ENCODE measurements at places on chromosomes 13 and 19.

DNA sequence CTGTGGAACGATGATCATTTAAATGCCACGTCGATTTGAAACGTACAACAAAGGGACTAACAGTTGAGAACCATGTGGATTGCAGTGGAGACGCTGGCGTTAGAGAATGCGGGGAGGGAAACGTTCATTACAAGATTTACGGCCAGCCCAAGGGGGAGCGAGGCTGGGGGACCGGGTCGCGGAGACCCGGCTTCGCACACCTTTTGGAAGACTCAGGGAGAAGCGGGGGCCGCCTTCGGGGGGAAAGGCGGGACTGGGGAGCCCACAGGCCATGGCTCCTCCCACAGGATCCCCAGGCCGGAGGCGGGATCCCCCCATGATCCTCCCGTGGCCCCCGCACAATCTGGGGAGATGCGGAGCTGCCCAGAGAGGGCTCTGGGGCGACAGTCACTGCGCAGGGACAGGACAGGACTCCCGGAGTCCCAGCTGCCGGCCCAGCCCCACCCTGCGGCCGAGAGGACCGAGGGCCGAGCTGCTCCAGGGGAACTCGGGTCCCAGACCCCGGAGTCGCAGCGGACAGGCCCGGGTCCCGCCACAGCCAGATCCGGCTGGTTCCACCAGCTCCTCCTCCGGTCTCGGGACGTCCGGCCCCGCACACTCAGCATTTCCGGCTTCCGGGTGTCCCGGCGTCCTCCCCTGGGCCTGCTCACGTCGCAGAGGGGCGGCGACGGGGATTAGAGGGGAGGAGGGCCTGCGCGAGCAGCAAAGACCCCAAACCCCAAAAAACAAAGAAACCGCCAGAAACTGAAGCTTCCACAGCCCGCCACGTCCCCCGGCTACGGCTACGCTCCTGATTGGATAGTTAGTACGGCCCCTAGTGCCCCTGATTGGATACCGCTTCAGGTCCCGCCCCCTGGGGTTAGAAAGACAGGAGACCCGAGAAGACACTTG, 21.1 kb upstream of the OR10H1 start:
- peak; percentile 97 for DNase-seq
- no peaks in the 10 kb centered on the region for H3K27me3 ChIP-seq
- peak overlapping the region; percentile 95 for H3K27ac ChIP-seq
- H3K4me3 ChIP-seq, result peak overlapping the region; percentile 83
- H3K4me1 ChIP-seq, result peaks cover 21% of the 10 kb centered on the region

DNA sequence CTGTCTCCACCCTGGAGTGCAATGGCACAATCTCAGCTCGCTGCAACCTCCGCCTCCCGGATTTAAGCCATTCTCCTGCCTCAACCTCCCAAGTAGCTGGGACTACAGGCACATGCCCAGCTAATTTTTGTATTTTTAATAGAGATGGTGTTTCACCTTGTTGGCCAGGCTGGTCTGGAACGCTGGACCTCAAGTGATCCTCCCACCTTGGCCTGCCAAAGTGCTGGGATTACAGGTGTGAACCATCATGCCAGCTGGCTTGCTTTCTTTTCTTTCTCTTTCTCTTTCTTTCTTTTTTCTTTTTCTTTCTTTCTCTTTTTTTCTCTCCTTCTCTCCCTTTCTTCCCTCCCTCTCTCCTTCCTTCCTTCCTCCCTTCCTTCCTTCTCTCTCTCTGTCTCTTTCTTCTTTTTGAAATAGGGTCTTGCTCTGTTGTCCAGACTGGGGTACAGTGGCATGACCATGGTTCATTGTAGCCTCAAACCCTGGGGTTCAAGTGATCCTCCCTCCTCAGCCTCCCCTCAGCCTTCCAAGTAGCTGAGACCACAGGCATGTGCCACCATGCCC, 33.3 kb upstream of the NFIC start:
- no peaks in the 10 kb centered on the region for H3K36me3 ChIP-seq
- H3K4me3 ChIP-seq, result no peak overlapping the region
- H3K27me3 ChIP-seq, result peaks cover 2% of the 10 kb centered on the region
- no peak overlapping the region for H3K27ac ChIP-seq
- DNase-seq, result no peak

DNA sequence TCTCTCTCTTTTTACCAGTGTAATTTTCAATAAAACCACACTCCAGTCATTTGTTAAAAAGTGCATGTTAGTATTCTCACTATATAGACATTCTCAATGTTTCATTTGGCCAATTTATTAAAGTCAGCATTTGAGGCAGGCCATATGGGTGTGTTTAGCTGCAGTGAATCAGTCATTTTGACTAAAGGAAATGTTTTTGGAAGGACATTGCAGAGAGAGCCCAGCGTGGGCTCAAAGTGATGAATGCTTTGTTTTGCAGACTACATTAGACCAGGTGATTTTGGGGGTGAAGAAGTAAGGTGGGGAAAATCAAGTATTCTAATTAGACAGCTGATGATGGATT, 116.7 kb downstream of the POSTN start:
- no peak overlapping the region for H3K27ac ChIP-seq
- no peak for DNase-seq
- no peak overlapping the region for H3K4me3 ChIP-seq
- no peaks in the 10 kb centered on the region for H3K4me1 ChIP-seq

- no peaks in the 10 kb centered on the region for H3K4me1 ChIP-seq
- DNase-seq, result no peak
- H3K36me3 ChIP-seq, result no peaks in the 10 kb centered on the region
- no peak overlapping the region for H3K27ac ChIP-seq
- no peak overlapping the region for H3K4me3 ChIP-seq
Observed at GRCh38 chr13:94196413-94196812, 283.1 kb downstream of the DCT start.

DNA sequence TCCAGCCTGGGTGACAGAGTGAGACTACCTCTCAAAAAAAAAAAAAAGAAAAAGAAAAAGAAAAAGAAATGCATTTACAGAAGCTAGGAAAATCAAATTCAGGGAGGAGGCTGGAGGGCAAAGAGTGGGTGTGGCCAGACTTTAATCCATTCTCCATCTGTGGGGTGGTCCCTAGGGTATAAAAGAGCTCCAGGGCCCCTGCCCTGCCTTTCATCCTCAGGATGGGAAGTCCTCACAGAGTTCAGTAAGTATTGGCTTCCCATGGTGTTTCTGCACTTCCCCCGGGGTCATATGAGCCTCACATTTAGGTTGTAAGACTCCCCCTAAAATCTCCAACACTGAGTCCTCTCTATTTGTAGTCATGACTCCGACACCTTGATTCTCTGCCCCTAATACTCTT, 33.0 kb downstream of the DPRX start:
- H3K4me1 ChIP-seq, result no peaks in the 10 kb centered on the region
- H3K27me3 ChIP-seq, result no peaks in the 10 kb centered on the region
- DNase-seq, result no peak
- no peak overlapping the region for H3K4me3 ChIP-seq
- peaks cover 5% of the 10 kb centered on the region for H3K36me3 ChIP-seq

- H3K4me1 ChIP-seq, result peaks cover 22% of the 10 kb centered on the region
- no peaks in the 10 kb centered on the region for H3K27me3 ChIP-seq
- peaks cover 11% of the 10 kb centered on the region for H3K36me3 ChIP-seq
- no peak overlapping the region for H3K4me3 ChIP-seq
- DNase-seq, result no peak
Observed at GRCh38 chr13:20824762-20825476, 51.2 kb upstream of the EEF1AKMT1 start.

GRCh38 chr13:99379856-99380801, 72.9 kb upstream of the GPR183 start:
- peaks cover 40% of the 10 kb centered on the region for H3K36me3 ChIP-seq
- no peak overlapping the region for H3K27ac ChIP-seq
- no peaks in the 10 kb centered on the region for H3K27me3 ChIP-seq
- DNase-seq, result peak; percentile 8
- H3K4me3 ChIP-seq, result no peak overlapping the region

DNA sequence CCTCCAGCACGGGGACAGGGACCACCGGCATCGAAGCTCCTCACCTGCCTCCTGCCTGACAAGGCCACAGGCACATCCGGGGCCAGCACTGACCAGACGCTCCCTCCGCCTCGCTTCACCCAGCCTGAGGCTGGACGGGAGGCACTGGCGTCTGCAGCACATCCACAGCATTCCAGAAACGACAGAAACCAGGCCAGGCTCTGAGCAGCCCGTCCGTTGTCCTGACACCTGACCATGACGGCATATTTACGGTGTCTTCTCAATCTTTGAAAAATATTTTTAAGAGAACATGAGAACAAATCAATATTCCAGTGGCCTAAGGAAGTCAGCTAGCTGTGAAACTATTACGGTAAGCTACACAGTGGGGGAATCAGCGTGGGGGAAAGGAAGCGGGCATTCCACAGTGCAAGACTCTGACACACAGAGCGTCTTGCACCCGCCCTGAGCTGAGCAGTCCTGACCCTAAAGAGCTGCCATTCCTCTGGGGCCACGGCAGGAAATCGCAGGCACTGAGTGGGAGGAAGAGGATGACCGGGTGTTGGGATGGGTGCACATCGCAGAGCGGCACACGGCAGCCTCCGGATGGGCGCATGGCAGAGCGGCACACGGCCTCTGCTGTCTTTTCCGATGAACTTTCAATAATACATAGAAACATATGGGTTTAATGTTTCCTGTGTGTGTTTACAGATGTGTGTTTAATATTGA, 26.8 kb downstream of the RASA3 start:
- H3K4me3 ChIP-seq, result no peak overlapping the region
- peak overlapping the region; percentile 36 for H3K27ac ChIP-seq
- peaks cover 76% of the 10 kb centered on the region for H3K4me1 ChIP-seq
- H3K36me3 ChIP-seq, result peaks cover 8% of the 10 kb centered on the region
- H3K27me3 ChIP-seq, result no peaks in the 10 kb centered on the region

DNA sequence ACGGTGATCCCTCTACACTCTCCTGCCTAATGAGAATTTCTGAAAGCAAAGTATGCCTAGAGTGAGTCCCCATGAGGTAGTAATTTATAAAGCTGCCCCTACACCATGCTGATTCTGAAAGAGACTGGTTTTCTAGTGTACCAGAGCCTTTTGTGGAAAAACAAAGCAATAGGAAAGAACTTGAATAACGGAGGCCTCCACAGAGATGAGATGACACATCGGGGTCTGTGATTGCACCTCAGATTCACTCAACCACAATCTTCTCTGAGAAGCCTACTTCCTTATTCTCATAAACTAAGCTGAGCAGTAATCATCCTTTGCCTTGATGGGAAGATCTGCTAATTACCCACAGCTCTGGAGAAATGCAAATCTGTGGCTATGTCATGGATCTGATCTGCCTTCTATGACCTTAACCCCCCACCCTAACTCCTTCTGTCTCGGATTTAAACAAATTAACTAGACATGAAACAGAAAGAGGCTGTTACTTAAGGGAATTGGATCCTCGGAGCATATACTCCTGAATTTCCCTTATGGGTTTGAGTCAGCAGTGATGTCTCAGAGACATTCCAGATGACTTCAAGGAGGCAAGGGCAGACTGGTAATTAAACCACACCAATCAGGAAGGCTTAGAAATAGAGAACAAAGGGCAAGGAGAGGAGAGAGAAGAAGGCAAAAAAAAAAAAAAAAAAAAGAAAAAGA, 128.0 kb downstream of the DCT start:
- peaks cover 20% of the 10 kb centered on the region for H3K4me1 ChIP-seq
- peak; percentile 28 for DNase-seq

GRCh38 chr13:40679480-40679985, 13.1 kb upstream of the FOXO1 start:
- H3K36me3 ChIP-seq, result no peaks in the 10 kb centered on the region
- no peak overlapping the region for H3K27ac ChIP-seq
- H3K27me3 ChIP-seq, result no peaks in the 10 kb centered on the region

GRCh38 chr13:114099918-114100445, 32.4 kb downstream of the RASA3 start:
- peak overlapping the region; percentile 79 for H3K27ac ChIP-seq
- no peak for DNase-seq
- peaks cover 69% of the 10 kb centered on the region for H3K4me1 ChIP-seq
- no peak overlapping the region for H3K4me3 ChIP-seq
- H3K27me3 ChIP-seq, result no peaks in the 10 kb centered on the region

- DNase-seq, result peak; percentile 68
- peak overlapping the region; percentile 79 for H3K4me3 ChIP-seq
- H3K36me3 ChIP-seq, result peaks cover 11% of the 10 kb centered on the region
Observed at GRCh38 chr19:610071-610800, 20.6 kb downstream of the HCN2 start.

DNA sequence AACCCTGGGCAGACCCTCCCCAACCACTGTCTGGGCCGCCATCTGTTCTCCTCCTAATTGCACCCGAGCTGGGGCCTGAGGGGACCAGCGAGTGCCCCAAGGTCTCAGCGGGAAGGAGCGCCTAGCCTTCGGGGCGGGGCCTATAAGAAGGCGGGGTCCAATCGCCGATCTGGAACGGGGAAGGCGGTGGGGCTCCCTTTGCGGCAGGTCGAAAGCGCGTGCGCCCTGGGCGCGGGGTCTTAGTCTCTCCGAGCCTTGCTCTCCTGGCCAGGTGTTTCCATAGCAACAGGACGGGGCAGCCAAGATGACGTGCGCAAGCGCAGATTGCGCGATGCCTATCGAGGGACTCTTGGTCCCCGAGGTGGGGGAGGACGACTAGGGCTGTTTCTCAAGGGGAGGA, 2.8 kb downstream of the MAST1 start:
- peak; percentile 36 for DNase-seq
- H3K36me3 ChIP-seq, result no peaks in the 10 kb centered on the region
- no peak overlapping the region for H3K27ac ChIP-seq
- H3K4me3 ChIP-seq, result peak overlapping the region; percentile 27
- H3K4me1 ChIP-seq, result peaks cover 34% of the 10 kb centered on the region

GRCh38 chr19:49173198-49173597, 15.6 kb downstream of the TRPM4 start:
- H3K4me3 ChIP-seq, result no peak overlapping the region
- H3K27ac ChIP-seq, result no peak overlapping the region
- no peak for DNase-seq
- peaks cover 5% of the 10 kb centered on the region for H3K4me1 ChIP-seq
- H3K27me3 ChIP-seq, result peaks cover 6% of the 10 kb centered on the region

- H3K27me3 ChIP-seq, result no peaks in the 10 kb centered on the region
- no peak overlapping the region for H3K4me3 ChIP-seq
- no peak overlapping the region for H3K27ac ChIP-seq
- no peak for DNase-seq
Observed at GRCh38 chr13:104823709-104824108, 1711.8 kb downstream of the EFNB2 start.

DNA sequence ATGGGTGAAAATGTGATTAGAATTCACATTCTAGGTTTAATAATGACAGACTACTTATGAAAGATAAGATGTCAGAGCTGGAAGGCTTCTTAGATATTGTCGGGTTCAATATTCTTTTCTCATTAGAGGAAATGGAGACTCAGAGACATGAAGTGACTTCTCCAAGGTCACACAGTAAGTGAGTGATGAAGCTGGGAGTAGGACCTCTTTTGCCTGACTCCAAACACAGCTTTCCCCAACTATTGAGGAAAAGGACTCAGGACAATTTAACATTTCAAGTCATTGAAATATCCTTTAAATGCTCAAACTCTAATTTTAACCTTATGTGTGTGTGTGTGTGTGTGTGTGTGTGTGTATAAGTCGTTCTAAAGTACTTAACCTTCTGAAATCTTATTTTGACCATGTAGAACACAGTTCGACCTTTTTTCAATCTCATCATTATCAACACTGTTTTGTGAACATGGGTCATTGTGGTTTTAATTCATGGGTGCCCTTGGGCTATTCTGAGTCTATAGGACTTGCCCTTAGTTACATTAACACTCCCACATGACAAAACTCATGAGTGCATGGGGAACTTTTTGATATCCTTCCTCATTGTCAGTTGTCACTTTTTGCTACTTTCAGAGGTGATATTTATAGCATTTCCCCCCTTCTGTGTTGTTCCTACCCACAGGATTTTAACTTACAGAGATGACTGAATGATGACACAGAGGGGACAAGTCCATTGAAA, 53.0 kb downstream of the LRCH1 start:
- peaks cover 59% of the 10 kb centered on the region for H3K4me1 ChIP-seq
- no peaks in the 10 kb centered on the region for H3K27me3 ChIP-seq
- no peak overlapping the region for H3K27ac ChIP-seq
- no peaks in the 10 kb centered on the region for H3K36me3 ChIP-seq
- no peak for DNase-seq
